Breast epithelium (tissue), 4 donors: ENCODE measurements at places on chromosomes 13 and 19.

- H3K4me1 ChIP-seq: peaks cover 31% of the 10 kb centered on the region
- H3K4me3 ChIP-seq: no peak overlapping the region
- H3K36me3 ChIP-seq: no peaks in the 10 kb centered on the region
- peak overlapping the region; percentile 66 for H3K27ac ChIP-seq
Measured at GRCh38 chr19:10748927-10749434, 31.1 kb downstream of the DNM2 start.

DNA sequence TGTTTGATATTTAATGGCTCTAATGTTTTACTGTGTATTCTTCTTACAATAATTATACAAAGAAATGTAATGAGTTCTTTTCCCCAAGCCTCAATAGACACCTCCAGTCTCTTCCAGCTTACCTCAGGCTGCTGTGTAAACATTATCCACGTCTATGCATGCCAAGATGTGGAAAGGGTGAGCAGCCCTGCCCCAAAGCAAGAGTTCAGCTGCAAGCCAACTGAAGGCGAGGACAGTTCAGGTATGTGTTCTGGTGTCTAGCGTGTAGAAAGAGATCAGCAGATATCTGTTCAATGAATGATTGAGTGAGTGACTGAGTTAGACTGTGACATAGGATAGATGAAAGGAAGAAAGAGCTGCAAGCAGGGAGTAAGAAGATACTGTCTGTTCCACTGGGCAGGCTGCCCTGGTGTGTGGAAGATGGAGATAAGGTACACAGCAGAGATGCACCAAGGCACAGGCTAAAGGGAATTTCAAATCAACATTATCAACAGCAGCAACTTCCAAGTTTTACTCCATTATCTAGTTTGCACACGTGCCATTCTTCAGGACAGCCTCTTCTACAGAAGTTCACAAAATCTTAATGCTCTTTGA, 66.0 kb downstream of the LATS2 start:
- H3K4me3 ChIP-seq: no peak overlapping the region
- H3K27me3 ChIP-seq: no peaks in the 10 kb centered on the region
- H3K36me3 ChIP-seq: no peaks in the 10 kb centered on the region
- no peak overlapping the region for H3K27ac ChIP-seq
- no peaks in the 10 kb centered on the region for H3K4me1 ChIP-seq

DNA sequence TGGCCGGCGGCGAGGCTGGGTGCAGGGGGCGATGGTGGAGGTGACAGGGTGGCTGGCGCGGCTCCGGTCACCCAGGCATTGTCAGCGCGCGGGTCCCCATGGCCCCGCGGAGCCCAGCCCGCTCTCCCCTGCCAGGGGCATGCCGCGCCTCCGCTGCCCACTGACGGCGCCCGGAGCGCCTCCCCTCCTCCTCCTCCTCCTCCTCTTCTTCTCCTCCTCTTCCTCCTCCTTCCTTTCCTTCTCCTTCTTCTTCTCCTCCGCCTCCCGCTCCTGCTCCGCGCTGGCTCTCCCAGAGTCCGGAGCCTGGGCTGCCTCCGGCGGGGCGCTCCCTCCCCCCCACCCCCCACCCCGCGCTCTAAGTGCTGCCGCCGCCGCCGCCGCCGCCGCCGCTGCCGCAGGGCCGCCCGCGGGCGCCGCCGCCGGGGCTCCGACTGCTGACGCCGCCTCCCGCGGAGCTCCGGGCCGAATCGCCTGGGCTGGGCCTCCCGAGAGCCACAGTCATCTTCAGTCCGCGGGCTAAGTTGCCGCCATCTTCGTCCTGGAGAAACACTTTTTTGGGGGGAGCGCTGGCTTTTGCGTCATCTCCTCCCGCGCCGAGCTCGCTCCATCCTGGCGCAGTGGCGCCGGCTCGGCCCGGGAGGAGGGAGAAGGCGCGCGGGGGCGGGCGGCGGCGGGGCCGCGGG, 348.3 kb downstream of the LIG4 start:
- H3K4me1 ChIP-seq: no peaks in the 10 kb centered on the region
- peak overlapping the region; percentile 60 for H3K4me3 ChIP-seq
- no peaks in the 10 kb centered on the region for H3K36me3 ChIP-seq
- H3K27ac ChIP-seq: no peak overlapping the region

GRCh38 chr19:4388337-4389063, 11.8 kb downstream of the SH3GL1 start:
- H3K4me3 ChIP-seq: peak overlapping the region; percentile 19
- H3K4me1 ChIP-seq: peaks cover 39% of the 10 kb centered on the region
- DNase-seq: peak; percentile 83
- peak overlapping the region; percentile 96 for H3K27ac ChIP-seq
- H3K36me3 ChIP-seq: no peaks in the 10 kb centered on the region
- H3K27me3 ChIP-seq: no peaks in the 10 kb centered on the region

GRCh38 chr19:38592940-38593339, 24.8 kb downstream of the MAP4K1 start:
- no peak overlapping the region for H3K4me3 ChIP-seq
- H3K27ac ChIP-seq: no peak overlapping the region
- no peaks in the 10 kb centered on the region for H3K27me3 ChIP-seq
- no peak for DNase-seq

GRCh38 chr13:108483981-108484380, 145.4 kb upstream of the MYO16 start:
- no peak overlapping the region for H3K27ac ChIP-seq
- no peak for DNase-seq
- no peaks in the 10 kb centered on the region for H3K4me1 ChIP-seq
- no peak overlapping the region for H3K4me3 ChIP-seq
- H3K36me3 ChIP-seq: no peaks in the 10 kb centered on the region
- H3K27me3 ChIP-seq: no peaks in the 10 kb centered on the region

DNA sequence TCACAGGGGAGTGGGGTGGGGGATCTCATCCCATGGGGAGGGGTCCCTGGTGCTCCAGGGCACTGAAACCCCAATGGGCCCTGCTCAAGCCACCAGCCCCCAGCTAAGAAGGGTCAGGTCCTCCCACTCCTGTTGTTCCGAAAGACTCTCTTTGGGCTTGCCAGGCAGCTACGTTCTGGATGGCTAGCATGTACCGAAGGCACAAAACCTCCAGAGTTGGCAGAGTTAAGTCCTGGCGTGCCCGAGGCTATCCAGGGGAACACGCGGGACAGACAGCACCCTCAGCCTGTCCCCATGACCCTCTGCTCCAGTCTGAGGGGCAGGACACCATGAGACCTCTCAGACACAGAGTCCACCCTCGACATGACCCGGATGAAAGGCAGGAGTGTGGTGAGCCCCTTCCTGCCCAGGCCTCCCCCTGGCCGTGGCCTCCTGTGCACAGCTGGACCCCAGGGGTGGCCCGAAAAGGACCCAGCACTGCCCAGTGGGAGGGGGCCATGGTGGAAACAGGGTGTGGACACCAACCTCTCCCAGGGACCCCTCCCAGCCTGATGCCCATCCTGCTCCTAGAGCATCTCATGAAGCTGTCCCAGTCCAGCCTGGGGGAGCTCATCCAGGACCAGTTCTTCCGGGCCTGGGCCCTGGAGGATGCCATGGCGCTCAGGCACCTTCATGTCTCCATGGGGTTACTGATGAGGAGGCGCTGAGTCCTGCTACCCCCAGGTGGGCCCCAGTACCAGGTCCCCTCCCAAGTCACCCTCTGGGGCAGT, 53.0 kb upstream of the TPM4 start:
- no peak overlapping the region for H3K4me3 ChIP-seq
- H3K27me3 ChIP-seq: no peaks in the 10 kb centered on the region
- no peaks in the 10 kb centered on the region for H3K4me1 ChIP-seq
- H3K36me3 ChIP-seq: no peaks in the 10 kb centered on the region

DNA sequence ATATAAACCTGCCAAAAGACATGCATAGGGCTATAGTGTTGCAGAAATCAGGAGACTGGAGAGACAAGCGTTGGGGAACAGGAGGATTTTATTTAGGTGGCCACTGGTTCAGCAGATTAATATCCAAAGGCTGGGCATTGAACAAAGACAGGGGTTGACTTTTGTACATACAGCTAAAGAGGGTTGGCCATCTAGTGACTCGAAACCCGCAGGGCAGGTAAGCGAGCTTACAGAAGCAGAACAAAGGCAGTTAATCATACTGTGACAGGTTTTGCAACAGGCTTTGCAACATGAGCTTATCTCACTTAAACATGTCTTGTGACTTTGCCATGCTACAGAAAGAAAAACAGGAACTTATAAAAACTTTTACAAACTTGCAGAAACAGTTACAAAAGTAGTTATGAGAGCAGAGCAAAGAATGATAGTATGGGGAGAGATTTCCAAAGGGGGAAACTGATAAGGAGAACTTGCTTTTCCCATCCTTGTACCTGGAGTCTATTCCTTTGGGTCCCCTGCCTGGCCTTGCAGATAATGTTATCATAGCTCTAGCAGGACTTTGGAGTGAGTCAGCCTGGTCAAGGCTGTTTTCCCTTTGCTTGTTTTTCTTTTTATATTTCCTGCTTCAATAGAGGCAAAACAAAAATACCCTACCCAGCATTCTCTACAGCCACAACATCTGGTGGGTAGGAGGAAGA, 234.2 kb downstream of the PCDH17 start:
- no peak overlapping the region for H3K27ac ChIP-seq
- no peak overlapping the region for H3K4me3 ChIP-seq
- no peaks in the 10 kb centered on the region for H3K4me1 ChIP-seq
- no peak for DNase-seq
- H3K27me3 ChIP-seq: no peaks in the 10 kb centered on the region
- no peaks in the 10 kb centered on the region for H3K36me3 ChIP-seq

DNA sequence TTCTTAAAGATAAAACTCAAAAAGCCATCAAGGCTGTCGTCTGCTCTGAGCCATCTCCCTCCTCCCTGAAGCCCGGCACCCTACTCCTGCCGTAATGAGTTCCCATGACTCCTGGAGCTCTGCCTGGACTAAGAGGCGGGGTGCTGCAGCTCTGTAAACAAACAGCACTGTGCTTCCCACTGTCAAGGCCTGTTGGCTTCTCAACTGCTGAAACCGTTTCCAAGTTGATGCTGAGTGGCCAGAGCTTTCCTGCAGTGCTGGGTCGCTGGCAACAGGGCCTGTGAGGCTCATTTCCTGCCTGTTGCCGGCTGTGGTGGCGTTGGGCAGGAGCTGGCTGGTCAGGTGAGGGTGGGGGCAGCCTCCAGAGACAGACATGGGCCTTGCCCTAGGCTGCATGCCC, 26.7 kb upstream of the ISYNA1 start:
- H3K36me3 ChIP-seq: peaks cover 6% of the 10 kb centered on the region
- H3K27ac ChIP-seq: peak overlapping the region; percentile 94
- peak overlapping the region; percentile 23 for H3K4me3 ChIP-seq
- peak; percentile 80 for DNase-seq
- H3K4me1 ChIP-seq: peaks cover 24% of the 10 kb centered on the region
- H3K27me3 ChIP-seq: no peaks in the 10 kb centered on the region

- H3K4me1 ChIP-seq: no peaks in the 10 kb centered on the region
- H3K4me3 ChIP-seq: no peak overlapping the region
- H3K27me3 ChIP-seq: no peaks in the 10 kb centered on the region
- H3K36me3 ChIP-seq: no peaks in the 10 kb centered on the region
- DNase-seq: no peak
- no peak overlapping the region for H3K27ac ChIP-seq
Measured at GRCh38 chr13:61777899-61778298, 362.2 kb upstream of the PCDH20 start.

DNA sequence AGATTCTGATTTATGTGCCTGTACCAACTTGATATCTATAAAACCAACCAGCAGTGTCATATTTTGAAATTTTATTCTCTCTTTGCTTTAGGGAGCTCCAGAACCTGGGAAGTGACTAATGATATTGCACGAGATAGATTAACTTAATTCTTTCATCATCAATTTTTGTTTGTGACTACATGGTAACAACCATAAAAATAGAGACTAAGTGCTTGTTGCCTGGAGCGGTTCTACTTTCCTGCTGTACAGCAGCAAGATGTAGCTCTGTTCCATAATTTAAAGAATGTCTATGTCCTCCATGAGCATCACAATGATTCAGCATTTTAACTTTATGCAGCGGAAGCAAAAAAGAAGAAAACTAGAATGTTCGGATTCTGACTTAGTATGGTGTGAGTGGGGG, 275.6 kb downstream of the KLF5 start:
- H3K4me1 ChIP-seq: no peaks in the 10 kb centered on the region
- H3K27me3 ChIP-seq: no peaks in the 10 kb centered on the region
- no peak for DNase-seq
- H3K4me3 ChIP-seq: no peak overlapping the region

DNA sequence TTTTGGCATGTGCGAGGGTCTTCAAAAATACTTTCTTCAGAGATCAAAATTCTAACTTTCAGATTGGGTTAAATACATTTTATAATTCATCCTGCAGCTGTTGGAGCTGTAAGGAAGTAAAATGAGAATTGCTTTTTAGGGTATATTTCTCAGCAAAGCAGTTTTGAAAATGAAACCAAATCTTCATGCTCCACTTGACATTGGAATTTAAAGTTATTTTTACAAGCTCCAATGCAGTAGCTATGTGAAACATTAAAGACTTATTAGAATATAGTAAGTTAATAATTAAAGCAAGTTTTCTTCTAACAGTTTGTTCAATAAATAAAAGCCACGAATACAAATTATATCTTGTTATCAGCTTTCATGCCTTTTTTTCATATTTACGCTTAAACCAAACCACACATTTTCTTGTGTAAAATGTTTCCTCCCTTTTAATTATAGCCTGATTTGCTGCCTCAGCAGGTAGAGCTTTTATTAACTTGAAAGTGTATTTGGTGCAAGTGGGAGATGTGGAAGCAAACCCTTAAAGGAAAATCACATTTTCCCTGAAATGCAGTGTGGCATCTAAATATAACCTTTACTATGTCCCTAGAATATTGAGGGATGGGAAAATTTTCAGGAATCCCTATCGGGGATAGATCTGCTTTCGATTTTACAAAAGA, 12.4 kb upstream of the MICU2 start:
- no peaks in the 10 kb centered on the region for H3K27me3 ChIP-seq
- H3K36me3 ChIP-seq: no peaks in the 10 kb centered on the region
- no peak overlapping the region for H3K4me3 ChIP-seq
- no peak for DNase-seq

DNA sequence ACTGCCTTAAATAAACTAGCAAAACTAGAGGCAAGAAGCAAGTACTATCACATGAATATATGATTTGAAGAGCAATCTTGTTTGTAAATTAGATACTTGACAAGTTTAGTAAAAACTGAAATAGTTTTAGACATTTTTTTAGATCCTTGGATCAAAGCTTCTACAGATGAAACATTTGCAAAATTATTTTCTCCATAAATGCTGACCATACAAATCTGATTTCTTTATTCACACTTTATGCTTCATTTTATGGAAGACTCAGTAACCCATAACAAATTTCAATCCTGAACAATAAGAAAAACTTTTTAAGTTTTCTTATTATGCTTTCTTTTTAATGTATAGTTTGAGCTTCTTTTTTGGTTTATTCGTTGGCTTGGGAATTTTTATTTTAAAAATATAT, 750.2 kb upstream of the SLITRK5 start:
- no peaks in the 10 kb centered on the region for H3K27me3 ChIP-seq
- H3K27ac ChIP-seq: no peak overlapping the region
- no peak for DNase-seq
- H3K4me3 ChIP-seq: no peak overlapping the region

GRCh38 chr13:47549219-47549752, 451.8 kb downstream of the SUCLA2 start:
- no peaks in the 10 kb centered on the region for H3K27me3 ChIP-seq
- no peak overlapping the region for H3K4me3 ChIP-seq
- DNase-seq: no peak
- no peaks in the 10 kb centered on the region for H3K36me3 ChIP-seq

- H3K36me3 ChIP-seq: no peaks in the 10 kb centered on the region
- no peak overlapping the region for H3K4me3 ChIP-seq
- H3K4me1 ChIP-seq: no peaks in the 10 kb centered on the region
- no peak overlapping the region for H3K27ac ChIP-seq
Measured at GRCh38 chr13:99805361-99805760, 166.2 kb downstream of the ZIC5 start.
